Mesothelial cell of epicardium (in vitro differentiated cells): ENCODE measurements at places on chromosomes 4 and X.
A peak's percentile ranks its signal among the peaks of the same experiment; 100 is the strongest.

DNA sequence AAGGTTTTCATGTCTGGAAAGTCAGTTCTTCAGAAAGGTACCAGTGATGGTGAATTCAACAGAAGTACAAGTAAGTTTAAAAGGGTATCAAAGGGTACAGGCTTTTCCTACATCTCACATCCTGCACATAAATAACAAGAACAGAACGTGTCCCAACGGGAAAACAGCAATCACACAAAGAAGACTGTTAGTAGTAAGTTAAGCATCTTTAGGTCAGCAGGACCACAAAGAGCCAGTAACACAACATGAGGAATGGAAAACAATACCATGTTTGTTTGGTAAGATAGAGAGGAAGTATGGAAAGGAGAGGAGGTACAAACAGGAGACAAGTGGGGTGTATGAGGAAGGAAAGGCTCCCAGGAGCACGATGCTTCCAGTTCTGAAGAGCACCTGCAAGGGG lies 43.2 kb downstream of the SAT1 start:
- H3K4me3 ChIP-seq, result no peak overlapping the region
- H3K4me1 ChIP-seq, result peaks cover 5% of the 10 kb centered on the region
- H3K27me3 ChIP-seq, result no peaks in the 10 kb centered on the region
- no peak overlapping the region for H3K27ac ChIP-seq

DNA sequence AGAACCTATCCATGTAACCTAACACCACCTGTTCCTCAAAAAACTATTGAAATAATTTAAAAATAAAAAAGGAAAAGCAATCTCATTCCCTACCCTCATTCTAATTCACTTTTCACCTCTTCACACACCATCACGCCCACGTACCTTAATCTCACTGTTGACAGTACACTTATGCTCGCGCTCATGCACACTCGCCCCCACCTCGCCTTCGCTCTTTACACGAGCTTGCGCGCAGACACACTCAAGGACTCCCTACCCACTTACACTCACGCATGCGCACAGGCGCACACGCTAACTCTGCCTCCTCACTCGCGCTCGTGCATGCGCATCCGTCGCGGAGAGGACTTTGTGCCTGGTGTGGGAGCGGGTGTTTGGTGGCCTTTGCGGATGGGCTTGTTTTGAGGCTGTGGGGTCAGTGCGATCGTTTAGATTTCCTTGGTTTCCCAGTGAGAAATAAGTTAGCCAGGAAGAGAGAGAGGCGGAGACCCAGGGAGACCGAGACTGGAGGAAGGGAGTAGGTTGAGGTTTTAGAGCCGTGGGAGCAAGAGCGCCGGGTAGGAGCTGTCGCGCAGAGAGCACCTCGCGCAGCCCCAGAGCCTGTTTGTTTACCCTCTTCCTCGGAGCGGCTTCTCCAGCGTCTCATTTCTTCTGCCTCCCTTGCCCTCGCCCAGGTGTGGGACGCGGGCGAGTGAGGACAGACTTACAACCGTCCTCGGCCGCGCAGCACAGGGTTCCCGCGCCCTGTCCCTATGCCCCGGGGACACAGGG lies 8.1 kb upstream of the GSX2 start:
- peak; percentile 65 for DNase-seq
- no peak overlapping the region for H3K27ac ChIP-seq
- H3K4me1 ChIP-seq, result peaks cover 9% of the 10 kb centered on the region
- peak overlapping the region; percentile 82 for H3K4me3 ChIP-seq

DNA sequence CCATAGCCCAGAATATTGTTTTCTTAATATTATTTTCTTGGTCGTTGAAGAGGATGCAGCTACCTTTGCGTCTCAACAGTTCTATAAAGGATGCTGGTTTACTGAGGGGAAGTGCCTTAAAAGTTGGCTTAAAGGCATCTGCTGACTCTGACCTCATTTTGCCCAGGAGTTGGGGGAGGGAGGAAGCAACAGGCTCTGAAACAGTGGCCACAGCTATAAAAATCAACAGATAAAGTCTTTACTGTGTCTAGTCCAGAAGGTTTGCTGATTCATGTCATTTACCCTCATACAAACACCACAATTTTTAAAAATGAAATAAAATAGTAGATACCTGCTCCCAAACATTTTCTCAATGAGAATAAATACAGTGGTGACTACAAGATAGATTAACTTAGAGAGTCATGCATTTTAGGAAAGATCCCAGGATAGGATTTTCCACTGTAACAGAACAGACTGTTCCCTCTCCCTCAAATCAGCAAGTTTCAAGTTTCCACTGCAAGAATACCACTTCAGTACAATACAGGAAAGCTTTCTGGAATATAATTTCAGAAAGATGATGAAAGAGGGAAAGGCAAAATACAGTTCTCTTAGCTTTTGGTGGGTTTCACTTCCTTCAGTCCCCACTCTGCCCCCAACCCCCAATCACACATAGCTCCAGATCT lies 1.9 kb downstream of the PHKA1 start:
- peak overlapping the region; percentile 0 for H3K4me3 ChIP-seq
- peaks cover 12% of the 10 kb centered on the region for H3K4me1 ChIP-seq
- DNase-seq, result no peak
- peak overlapping the region; percentile 52 for H3K27ac ChIP-seq
- peaks cover 2% of the 10 kb centered on the region for H3K36me3 ChIP-seq
- H3K27me3 ChIP-seq, result no peaks in the 10 kb centered on the region

DNA sequence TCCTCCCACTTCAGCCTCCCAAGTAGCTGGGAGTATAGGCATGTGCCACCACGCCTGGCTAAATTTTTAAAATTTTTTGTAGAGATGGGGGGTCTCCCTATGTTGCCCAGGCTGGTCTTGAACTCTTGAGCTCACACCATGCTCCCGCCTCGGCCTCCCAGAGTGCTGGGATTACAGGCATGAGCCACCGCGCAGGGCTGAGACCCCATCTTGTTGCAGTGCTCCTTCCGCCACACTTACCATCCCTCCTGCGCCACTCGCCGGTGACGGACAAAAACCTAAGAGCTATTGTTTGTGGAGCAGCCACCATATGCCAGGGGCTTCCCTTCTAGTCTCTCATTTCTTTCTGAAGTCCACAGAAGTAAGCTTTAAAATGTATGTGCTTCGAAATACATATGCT lies 34.5 kb downstream of the NSG1 start:
- H3K27ac ChIP-seq, result no peak overlapping the region
- H3K4me3 ChIP-seq, result no peak overlapping the region
- H3K36me3 ChIP-seq, result peaks cover 23% of the 10 kb centered on the region
- no peaks in the 10 kb centered on the region for H3K27me3 ChIP-seq
- H3K4me1 ChIP-seq, result no peaks in the 10 kb centered on the region
- no peak for DNase-seq

- H3K4me1 ChIP-seq, result no peaks in the 10 kb centered on the region
- no peaks in the 10 kb centered on the region for H3K36me3 ChIP-seq
- H3K27me3 ChIP-seq, result no peaks in the 10 kb centered on the region
- no peak overlapping the region for H3K27ac ChIP-seq
- H3K4me3 ChIP-seq, result no peak overlapping the region
These were observed 17.1 kb downstream of the GPR34 start for GRCh38 chrX:41705680-41706374.

DNA sequence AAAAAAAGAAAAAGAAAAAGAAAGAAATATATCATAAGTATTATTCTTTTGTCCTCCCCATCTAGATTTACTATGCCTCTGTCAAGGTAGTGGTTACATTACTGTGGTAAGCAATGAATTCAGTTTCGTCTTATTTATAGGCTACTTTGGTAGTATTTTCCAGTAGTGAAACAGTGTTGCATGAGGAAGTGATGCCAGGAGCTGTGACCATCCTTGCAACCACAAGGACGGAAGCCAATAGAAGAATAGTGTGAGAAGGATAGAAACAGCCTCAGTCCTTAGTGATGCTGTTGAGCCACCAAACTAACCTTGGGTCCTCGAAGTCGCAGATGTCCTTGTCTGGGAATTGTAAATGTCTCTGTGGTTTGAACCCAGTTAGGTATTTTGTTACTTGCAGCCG lies 328.5 kb downstream of the PPP3CA start:
- H3K4me3 ChIP-seq, result no peak overlapping the region
- H3K4me1 ChIP-seq, result no peaks in the 10 kb centered on the region
- H3K36me3 ChIP-seq, result no peaks in the 10 kb centered on the region
- no peak for DNase-seq

- H3K4me3 ChIP-seq, result no peak overlapping the region
- H3K27me3 ChIP-seq, result no peaks in the 10 kb centered on the region
- H3K36me3 ChIP-seq, result no peaks in the 10 kb centered on the region
- DNase-seq, result no peak
- H3K27ac ChIP-seq, result no peak overlapping the region
These were observed 318.7 kb downstream of the PCDH18 start for GRCh38 chr4:137213372-137214173.

- peaks cover 2% of the 10 kb centered on the region for H3K4me1 ChIP-seq
- no peaks in the 10 kb centered on the region for H3K27me3 ChIP-seq
- H3K27ac ChIP-seq, result no peak overlapping the region
- H3K4me3 ChIP-seq, result no peak overlapping the region
These were observed 218.9 kb upstream of the GALNTL6 start for GRCh38 chr4:171594293-171594692.

DNA sequence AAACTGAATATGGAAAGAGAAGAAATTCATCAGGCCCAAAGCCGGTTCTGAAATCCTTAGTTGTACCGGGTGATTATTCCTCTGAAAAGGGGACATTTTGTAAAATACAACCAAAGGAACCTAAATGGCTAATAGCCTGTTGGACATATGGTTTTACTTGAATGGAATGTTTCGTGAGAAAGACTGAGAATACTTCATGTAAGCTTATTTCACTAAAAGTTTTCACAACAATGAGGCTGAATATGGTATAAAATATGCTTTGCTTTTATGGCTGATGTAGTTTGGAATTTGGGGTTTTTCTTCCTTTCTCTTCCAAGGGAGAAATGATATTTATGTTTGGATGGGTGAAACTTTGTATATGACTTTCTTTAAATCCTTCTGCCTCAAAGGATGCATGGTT lies 2.7 kb downstream of the GRIA3 start:
- no peak for DNase-seq
- H3K4me1 ChIP-seq, result peaks cover 7% of the 10 kb centered on the region
- no peak overlapping the region for H3K27ac ChIP-seq

- H3K4me3 ChIP-seq, result no peak overlapping the region
- H3K27me3 ChIP-seq, result no peaks in the 10 kb centered on the region
- H3K36me3 ChIP-seq, result peaks cover 4% of the 10 kb centered on the region
These were observed 255.1 kb downstream of the SPRY1 start for GRCh38 chr4:123651536-123652180.

DNA sequence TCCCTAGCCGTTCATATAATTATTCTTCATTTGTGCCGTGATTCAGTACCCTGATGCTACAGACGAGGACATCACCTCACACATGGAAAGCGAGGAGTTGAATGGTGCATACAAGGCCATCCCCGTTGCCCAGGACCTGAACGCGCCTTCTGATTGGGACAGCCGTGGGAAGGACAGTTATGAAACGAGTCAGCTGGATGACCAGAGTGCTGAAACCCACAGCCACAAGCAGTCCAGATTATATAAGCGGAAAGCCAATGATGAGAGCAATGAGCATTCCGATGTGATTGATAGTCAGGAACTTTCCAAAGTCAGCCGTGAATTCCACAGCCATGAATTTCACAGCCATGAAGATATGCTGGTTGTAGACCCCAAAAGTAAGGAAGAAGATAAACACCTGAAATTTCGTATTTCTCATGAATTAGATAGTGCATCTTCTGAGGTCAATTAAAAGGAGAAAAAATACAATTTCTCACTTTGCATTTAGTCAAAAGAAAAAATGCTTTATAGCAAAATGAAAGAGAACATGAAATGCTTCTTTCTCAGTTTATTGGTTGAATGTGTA lies 7.0 kb downstream of the SPP1 start:
- no peaks in the 10 kb centered on the region for H3K27me3 ChIP-seq
- no peaks in the 10 kb centered on the region for H3K36me3 ChIP-seq
- H3K4me1 ChIP-seq, result no peaks in the 10 kb centered on the region
- no peak overlapping the region for H3K27ac ChIP-seq
- no peak for DNase-seq

GRCh38 chrX:110216027-110216426 lies 101.9 kb downstream of the AMMECR1 start:
- H3K4me1 ChIP-seq, result peaks cover 11% of the 10 kb centered on the region
- DNase-seq, result no peak
- no peaks in the 10 kb centered on the region for H3K36me3 ChIP-seq

GRCh38 chr4:16914208-16914607 lies 15.8 kb upstream of the LDB2 start:
- DNase-seq, result no peak
- H3K4me3 ChIP-seq, result no peak overlapping the region

- no peak overlapping the region for H3K4me3 ChIP-seq
- no peaks in the 10 kb centered on the region for H3K27me3 ChIP-seq
- peaks cover 9% of the 10 kb centered on the region for H3K36me3 ChIP-seq
- H3K4me1 ChIP-seq, result peaks cover 4% of the 10 kb centered on the region
These were observed 187.7 kb upstream of the GATB start for GRCh38 chr4:151948351-151949016.

DNA sequence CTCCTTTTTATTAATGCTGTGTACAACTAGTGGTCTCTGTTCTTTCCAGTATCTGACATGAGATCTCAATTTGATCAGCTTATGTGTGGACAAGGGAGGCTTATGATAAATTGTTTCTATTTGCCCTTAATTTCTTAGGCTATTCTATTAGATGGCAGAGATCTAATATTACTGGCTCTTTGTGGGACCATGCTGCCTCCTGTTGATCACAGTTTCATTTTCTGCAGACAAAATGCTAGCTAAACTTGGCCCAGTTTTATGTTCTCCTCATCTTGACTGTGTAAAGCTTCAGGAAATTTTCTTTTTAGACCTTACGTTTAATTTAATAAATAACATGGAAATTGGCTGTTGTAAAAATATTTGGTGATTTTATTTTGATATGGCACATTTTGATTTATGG lies 627.1 kb upstream of the AADAT start:
- H3K27me3 ChIP-seq, result no peaks in the 10 kb centered on the region
- H3K4me1 ChIP-seq, result no peaks in the 10 kb centered on the region
- DNase-seq, result no peak
- no peaks in the 10 kb centered on the region for H3K36me3 ChIP-seq
- no peak overlapping the region for H3K4me3 ChIP-seq

GRCh38 chrX:43224496-43224895 lies 431.6 kb upstream of the MAOA start:
- DNase-seq, result no peak
- H3K27me3 ChIP-seq, result no peaks in the 10 kb centered on the region
- H3K27ac ChIP-seq, result no peak overlapping the region
- no peaks in the 10 kb centered on the region for H3K36me3 ChIP-seq

DNA sequence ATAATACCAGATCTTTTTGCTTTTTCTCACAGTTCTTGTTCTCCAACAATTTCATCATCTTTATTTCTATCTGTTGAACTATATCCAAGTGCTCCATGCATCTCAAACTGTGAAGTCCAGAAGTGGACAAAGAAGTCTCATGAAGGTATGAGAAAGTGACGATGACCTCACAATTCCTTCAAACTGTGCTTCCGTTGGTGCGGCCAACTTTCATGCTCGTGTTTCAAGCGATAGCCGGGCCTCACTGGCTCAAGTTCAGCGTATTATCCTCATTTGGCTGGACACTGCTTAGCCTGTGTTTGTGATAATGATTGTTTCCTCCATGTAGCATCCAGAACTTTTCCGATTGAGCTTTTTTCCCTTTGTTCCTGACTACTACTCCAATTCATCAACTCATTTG lies 143.1 kb downstream of the PALLD start:
- peaks cover 61% of the 10 kb centered on the region for H3K4me1 ChIP-seq
- H3K27me3 ChIP-seq, result no peaks in the 10 kb centered on the region
- no peak overlapping the region for H3K4me3 ChIP-seq
- H3K36me3 ChIP-seq, result peaks cover 3% of the 10 kb centered on the region
- H3K27ac ChIP-seq, result peak overlapping the region; percentile 37
